Keratinocyte (primary cell): ENCODE measurements at places on chromosomes 5 and 9. TPM values are rescaled to one million over a fixed set of nuclear protein-coding genes. Genes with fewer than 3 reads are reported as not detected.

Gene CTXN3
- 0.10 to 0.40 TPM (median 0.22 TPM) in 3 replicates for polyA plus RNA-seq

Gene SPATA6L
- polyA plus RNA-seq = 0.51 to 0.92 TPM (median 0.80 TPM) in 3 replicates

DNA sequence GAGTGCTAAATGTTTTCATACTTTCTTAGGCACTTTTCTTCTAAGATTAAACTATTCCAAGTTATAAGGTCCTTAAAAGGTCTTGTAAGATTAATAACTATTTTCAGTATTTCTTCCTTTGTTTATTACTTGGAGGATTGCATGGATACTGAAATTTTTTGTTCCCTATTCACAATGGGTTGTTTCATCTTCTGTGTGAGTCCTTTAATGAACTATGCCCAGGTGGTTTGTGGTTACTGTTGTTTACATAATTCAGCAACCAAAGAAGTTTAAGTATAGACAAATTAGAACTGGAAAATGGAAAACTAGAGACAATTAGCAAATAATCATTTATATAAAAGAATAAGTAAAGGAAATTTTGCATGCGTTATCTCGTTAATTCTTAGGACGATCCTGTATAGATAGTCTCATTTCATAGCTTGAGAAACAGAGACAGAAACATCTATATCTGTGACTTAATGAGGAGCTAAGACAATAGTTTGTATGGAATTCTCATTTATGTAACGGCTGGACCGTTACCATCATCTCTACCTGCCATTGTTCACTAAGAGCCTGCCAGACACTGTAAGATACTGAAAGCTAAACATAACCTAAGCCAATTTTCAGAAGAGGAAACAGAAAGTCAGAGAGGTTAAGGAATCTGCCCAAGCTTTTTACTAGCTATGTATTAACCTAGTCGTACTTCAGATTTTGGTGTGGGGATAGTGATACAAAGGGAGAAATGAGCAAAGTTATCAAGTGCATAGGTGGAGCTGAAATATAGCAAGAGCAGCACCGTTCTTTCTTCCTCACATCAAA is 148.2 kb downstream of the PAM start:
- no peak for DNase-seq
- no peak overlapping the region for H3K27ac ChIP-seq
- peaks cover 1% of the 10 kb centered on the region for H3K36me3 ChIP-seq
- no peaks in the 10 kb centered on the region for H3K27me3 ChIP-seq
- H3K4me3 ChIP-seq = no peak overlapping the region

DNA sequence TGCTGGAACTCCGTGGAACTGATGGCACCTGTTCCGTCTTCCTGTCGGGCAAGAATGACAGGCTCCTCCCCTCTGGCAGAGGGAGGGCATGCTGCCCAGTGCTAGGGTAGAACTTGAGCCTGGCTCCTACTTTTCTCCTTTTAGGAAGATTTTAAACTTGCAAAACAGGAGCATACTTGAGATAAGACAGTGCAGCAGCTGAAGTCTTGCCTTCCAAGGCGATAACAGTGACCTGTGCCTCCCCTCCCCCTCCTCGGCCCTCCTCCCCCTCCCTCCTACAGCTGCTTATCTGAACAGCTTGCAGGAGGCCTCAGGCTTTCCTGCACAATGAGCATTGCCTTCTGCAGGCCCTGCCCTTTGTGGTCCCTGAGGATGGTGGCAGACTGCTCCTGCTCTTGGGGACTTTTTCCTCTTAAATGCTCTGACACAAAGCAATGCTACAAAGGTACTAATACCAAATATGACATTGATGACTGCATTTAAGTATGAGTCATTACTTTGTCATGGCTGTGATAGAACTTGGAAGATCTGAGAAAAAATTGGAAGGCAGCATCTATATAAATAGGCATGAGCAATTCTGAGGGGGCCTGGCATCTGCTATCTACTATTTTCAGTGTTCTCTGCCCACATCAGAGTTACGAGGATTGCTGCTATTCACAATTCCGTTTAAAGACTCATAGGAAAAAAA is 2.0 kb downstream of the GADD45G start:
- no peaks in the 10 kb centered on the region for H3K36me3 ChIP-seq
- H3K4me3 ChIP-seq = no peak overlapping the region
- peaks cover 29% of the 10 kb centered on the region for H3K4me1 ChIP-seq
- no peak for DNase-seq
- peaks cover 31% of the 10 kb centered on the region for H3K27me3 ChIP-seq

- peaks cover 22% of the 10 kb centered on the region for H3K4me1 ChIP-seq
- H3K27ac ChIP-seq = peak overlapping the region; percentile 73
- H3K27me3 ChIP-seq = no peaks in the 10 kb centered on the region
- no peak overlapping the region for H3K4me3 ChIP-seq
Observed at GRCh38 chr9:104961238-104961637, 33.3 kb upstream of the ABCA1 start.

DNA sequence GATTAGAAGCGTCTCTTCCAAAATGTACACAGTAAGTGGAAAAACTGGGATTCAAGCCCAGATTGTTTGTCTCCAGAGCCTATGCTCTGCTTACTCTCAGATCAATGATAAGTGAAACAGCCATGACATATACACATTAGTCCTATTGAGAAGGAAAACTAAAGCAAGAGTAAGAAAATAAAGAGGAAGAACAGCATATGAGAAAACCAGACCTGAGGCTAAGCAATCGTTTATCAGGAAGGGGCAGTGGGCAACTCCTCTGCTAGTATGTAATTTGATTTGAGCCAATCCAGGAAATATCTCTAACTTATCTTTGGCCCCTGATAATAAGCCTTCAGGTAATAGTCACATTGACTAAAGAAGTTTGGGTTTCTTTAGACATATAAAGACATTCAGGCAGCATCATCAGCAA is 789.9 kb upstream of the C9orf72 start:
- no peaks in the 10 kb centered on the region for H3K4me1 ChIP-seq
- no peak overlapping the region for H3K27ac ChIP-seq
- no peaks in the 10 kb centered on the region for H3K36me3 ChIP-seq
- H3K4me3 ChIP-seq = no peak overlapping the region

- H3K36me3 ChIP-seq = no peaks in the 10 kb centered on the region
- no peak overlapping the region for H3K4me3 ChIP-seq
- no peak overlapping the region for H3K27ac ChIP-seq
- DNase-seq = no peak
- H3K4me1 ChIP-seq = no peaks in the 10 kb centered on the region
Observed at GRCh38 chr9:2676466-2676865, 40.8 kb upstream of the KCNV2 start.

DNA sequence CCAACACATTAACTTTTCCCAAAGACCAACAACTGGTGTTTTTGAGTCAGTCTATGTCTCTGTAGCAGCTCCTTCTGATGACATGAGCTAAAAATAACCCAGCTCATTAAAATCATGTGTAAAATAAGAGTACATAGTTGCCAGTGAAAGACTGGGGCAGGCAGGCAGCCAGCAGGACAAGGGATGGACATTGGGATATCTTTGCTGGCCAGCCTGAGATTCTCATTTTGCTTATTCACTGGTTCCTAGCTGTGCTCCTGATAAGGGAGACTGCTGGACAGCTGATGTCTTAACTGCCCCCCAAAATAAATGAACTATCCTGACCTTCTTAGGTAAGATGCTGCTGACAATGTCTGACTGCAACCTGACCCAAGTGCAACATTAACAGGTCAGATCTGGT is 33.9 kb downstream of the EPB41L4B start:
- DNase-seq = no peak
- no peak overlapping the region for H3K4me3 ChIP-seq
- no peaks in the 10 kb centered on the region for H3K36me3 ChIP-seq

DNA sequence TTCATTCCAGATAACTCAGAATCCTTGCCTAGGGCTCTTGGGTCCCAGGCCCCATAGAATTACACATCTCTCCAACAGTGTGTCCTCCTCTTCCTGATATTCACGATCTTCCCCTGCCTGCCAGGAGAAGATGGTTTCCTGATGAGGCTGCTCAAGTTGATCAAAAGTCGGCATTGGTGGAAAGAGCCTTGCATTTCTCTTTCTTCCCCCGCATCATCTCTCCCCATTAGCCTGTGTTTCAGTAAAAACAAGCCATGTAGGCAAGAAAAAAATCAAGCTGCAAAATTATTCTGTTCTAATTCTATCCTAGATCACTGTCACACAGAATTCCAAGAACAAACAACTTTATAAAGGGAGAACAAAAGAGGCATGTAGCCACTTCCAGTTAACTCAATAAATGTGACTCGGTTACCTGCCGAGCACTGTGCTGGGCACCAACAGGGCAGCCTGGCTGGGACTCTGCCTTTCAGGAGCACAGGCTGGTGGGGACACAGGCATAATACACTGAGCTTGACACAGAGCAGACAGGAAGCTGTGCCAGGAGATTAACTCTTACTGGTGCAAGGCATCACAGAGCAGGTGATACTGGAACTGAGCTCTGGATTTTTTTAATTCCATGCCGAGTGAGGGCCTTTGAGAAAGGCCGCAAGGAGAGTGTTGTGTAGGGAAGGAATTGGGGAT is 25.6 kb downstream of the TMOD1 start:
- no peak overlapping the region for H3K4me3 ChIP-seq
- no peaks in the 10 kb centered on the region for H3K36me3 ChIP-seq
- DNase-seq = no peak
- no peak overlapping the region for H3K27ac ChIP-seq
- H3K4me1 ChIP-seq = no peaks in the 10 kb centered on the region

- H3K4me1 ChIP-seq = peaks cover 22% of the 10 kb centered on the region
- no peaks in the 10 kb centered on the region for H3K36me3 ChIP-seq
- DNase-seq = no peak
- no peaks in the 10 kb centered on the region for H3K27me3 ChIP-seq
- no peak overlapping the region for H3K4me3 ChIP-seq
Observed at GRCh38 chr9:86664603-86665002, 282.7 kb downstream of the GAS1 start.

GRCh38 chr9:30075451-30076199 is 2308.8 kb upstream of the ACO1 start:
- H3K4me3 ChIP-seq = no peak overlapping the region
- H3K27ac ChIP-seq = no peak overlapping the region
- H3K36me3 ChIP-seq = no peaks in the 10 kb centered on the region
- no peaks in the 10 kb centered on the region for H3K4me1 ChIP-seq

GRCh38 chr9:13140843-13141592 is 138.5 kb downstream of the MPDZ start:
- no peaks in the 10 kb centered on the region for H3K36me3 ChIP-seq
- no peak overlapping the region for H3K4me3 ChIP-seq
- H3K27ac ChIP-seq = no peak overlapping the region
- H3K4me1 ChIP-seq = peaks cover 10% of the 10 kb centered on the region

DNA sequence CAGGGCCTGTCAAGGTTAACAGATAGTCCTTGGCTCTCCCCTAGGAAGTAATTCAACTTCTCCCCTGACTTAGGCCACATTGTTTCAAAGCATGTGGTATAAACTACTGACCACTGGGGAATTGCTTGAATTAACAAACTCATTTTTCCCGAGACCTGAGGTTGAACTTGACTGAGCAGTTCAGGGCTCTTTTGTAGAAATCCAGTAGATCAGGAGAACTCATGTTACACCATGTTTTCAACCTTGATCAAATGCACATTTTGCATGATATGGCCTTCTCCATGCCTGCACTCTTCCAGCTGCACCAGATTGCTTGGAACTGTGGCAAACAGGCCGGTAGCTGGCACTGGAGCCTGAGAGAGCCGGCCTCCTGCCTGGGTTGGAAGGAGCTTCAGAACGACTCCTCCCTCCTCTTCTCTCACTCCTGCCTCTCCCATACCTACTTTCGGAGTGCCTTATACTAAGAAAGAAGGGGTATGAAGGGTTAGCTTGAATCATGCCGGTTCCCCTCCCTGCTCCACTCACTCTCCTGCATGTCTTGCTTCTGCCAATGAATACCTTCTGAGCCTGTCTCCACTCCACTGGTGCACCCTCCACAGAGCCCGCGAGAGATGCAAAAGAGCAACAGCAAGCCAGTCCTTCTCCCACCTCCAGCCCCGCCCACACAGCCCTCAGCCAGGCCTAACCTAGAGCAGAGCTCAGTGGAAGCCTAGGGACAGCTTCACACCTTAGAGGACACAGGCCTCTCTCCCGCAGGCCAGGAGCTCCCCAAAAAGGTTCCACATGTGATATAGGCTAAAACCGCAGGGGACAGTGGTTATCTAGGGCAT is 159.4 kb downstream of the MACROH2A1 start:
- no peak overlapping the region for H3K4me3 ChIP-seq
- H3K36me3 ChIP-seq = no peaks in the 10 kb centered on the region
- peaks cover 24% of the 10 kb centered on the region for H3K4me1 ChIP-seq
- DNase-seq = no peak

- no peaks in the 10 kb centered on the region for H3K36me3 ChIP-seq
- no peaks in the 10 kb centered on the region for H3K27me3 ChIP-seq
- H3K4me3 ChIP-seq = no peak overlapping the region
- no peak for DNase-seq
Observed at GRCh38 chr5:156543348-156544145, 216.6 kb downstream of the SGCD start.

- no peaks in the 10 kb centered on the region for H3K4me1 ChIP-seq
- H3K4me3 ChIP-seq = no peak overlapping the region
- H3K36me3 ChIP-seq = no peaks in the 10 kb centered on the region
- H3K27ac ChIP-seq = no peak overlapping the region
- no peaks in the 10 kb centered on the region for H3K27me3 ChIP-seq
- no peak for DNase-seq
Observed at GRCh38 chr5:59133764-59134261, 550.9 kb downstream of the RAB3C start.

GRCh38 chr5:105903069-105903468 is 1767.7 kb downstream of the EFNA5 start:
- H3K36me3 ChIP-seq = no peaks in the 10 kb centered on the region
- no peaks in the 10 kb centered on the region for H3K4me1 ChIP-seq
- H3K4me3 ChIP-seq = no peak overlapping the region
